ENCODE measurements at places on chromosomes 5 and 9.

- no peak for DNase-seq
Observed at GRCh38 chr9:92147030-92147851, 32.0 kb upstream of the SPTLC1 start.

DNA sequence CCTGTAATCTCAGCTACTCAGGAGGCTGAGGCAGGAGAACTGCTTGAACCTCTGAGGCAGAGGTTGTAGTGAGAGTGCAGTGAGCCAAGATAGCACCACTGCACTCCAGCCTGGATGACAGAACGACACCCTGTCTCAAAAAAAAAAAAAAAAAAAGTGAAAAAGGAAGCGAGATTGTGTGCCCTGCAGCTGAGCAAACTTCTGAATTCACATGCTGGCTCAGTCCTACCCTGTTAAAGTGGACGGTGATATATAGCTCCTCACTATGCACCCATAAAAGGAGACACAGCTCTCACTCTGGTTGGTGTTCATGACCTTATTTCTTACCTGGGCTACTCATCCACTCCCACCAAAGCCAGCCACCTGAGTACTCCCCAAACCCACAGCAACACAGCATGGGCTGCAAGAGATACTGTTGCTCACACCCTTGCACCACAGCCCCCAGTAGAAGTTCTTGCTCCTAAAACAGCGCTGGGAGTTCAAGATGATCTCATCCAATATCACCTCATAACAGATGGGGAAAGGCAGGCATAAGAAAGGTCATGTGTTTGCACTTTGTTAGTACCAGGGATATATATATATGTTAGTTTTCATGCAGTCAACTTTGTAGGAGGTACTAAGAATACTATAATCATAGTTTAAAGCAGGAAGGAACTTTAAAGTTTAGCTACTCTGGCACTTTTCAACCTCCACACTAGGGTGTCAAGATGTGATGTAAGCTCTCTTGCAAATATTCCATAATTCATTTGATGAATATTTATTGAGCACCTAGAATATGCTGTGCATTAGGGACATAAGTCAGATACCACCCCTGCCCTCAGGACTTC is 4.0 kb downstream of the TTLL11 start:
- no peak for DNase-seq

DNA sequence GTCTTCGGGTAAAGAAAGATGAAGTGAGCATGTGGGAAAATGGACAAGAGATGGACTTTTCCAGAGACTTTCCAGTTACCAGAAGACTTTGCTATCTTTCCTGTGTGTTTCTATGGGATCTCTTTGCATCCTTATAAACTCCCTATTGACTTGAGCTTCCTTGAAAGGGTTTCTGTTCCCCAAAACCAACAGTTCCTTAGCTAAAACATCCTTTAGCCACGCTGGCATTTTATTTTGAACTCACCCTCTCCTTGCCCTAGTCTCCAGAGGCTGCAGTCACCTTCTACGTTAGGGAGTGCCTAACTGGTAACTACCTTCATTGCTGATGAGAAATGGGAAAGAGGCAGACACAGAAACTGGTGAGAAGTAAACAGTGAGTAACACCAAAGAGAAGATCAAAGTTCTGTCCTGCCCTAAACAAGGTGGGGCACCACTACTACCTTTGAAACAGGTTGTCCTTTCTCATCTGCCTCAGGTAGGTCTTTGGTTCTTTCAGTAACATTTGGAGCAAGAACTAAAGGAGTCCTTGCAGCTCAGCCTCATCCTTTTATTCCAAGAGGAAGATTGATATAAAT is 402.9 kb downstream of the ENC1 start:
- no peak for DNase-seq

DNA sequence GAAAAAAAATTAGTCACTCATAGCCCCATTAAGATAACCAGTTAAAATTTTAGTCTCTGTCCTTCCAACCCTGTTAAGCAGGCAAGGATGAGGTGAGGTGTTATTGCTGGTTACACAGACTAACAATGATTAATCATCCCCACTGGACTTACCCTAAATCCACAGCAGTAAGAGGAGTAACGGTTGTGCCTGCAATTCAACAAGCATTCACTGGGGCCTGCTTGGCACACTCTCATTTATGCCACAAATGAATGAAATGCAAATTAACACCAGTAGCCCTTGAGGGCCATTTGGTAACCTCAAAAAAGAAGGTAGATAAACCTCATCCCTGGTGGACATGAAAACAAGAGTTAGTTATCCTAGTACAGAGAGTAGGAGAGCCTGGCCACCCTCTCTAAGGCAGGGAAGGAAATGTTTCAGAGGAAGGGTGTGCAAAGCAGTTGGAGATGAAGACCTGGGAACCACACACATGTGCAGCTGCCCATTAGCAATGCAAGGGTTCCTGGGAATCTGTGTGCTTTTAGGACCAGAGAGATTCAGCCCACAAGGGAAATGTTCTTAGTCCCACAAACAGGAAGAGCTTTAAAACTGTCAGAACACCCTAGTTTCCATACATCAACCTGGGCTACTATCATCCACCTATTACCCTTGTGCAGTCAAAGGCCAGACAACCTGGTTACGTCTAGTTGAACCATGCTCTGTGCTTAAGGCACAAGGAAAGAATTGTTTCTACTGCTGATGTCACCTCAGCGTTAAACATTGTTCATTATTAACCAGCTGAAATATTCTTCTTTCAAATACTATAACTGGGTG is 7.7 kb downstream of the LHFPL2 start:
- DNase-seq: no peak

GRCh38 chr5:111783537-111783936 is 26.5 kb upstream of the NREP start:
- no peak for DNase-seq

- no peak for DNase-seq
Observed at GRCh38 chr9:79745752-79746336, 174.1 kb downstream of the TLE4 start.

- DNase-seq: no peak
Observed at GRCh38 chr5:1103505-1104326, 8.1 kb downstream of the SLC12A7 start.

GRCh38 chr5:57834829-57835608 is 352.4 kb upstream of the ACTBL2 start:
- DNase-seq: peak; percentile 52

DNA sequence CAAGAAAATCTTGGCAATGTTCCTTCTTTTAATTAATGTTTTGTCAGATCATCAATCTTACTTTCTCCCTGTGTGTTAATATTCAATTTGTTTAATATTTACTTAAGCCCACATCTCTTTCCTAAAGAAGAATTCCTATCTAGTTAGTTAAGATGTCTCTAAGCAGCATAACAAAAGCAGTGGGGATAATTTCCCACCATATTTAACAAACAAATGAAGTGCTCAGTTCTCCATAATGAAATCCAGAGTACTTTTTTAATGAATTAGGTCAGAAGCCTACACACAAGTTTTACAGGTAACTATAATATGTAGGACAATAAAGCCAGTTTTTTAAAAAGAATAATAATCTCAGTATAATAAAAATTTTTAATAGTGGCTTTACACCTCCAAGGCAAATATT is 1918.8 kb downstream of the EFNA5 start:
- DNase-seq: no peak

- no peak for DNase-seq
Observed at GRCh38 chr5:39381376-39381775, 17.1 kb upstream of the C9 start.

DNA sequence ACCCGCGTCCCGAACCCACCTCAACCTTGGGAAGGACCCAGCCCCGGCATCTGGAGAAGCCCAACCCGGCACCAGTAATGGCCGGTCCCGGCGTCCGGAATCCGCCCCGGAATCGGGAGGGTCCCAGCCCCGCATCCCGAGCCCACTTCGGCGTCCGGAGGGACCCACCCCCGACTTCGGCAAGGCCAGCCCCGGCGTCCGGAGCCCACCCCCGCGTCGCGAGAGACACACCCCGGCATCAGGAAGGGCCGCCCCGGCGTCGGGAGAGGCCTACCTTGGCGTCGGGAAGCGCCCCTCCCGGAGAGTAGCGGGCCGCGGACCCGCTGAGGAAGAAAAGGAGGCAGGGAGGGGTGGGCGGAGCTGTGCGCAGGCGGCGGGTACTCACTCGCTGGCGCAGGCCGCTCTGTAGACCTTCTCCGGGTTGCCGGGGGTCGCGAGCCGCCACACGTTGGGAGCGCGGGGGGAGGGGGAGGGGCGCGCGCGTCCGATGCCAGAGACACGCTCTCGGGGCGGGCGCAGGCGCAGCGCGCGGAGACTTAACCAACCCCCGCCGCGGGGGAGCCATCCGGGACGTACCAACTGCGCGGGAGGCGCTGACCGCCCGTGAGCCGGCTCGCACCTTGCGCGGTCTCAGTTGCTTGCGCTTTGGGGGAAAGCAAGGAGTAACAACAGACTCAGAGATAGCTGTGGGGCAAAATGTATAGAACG is at the start of gene UIMC1:
Gene UIMC1 (minus strand): TSS at position 515 of the 708 bp plus-strand sequence. CDS start 24,164 bp downstream, outside the sequence.
- peak; percentile 80 for DNase-seq

- no peak for DNase-seq
Observed at GRCh38 chr9:125989090-125989501, 241.9 kb downstream of the PBX3 start.

GRCh38 chr9:133509179-133510083 is 15.3 kb downstream of the MYMK start:
- DNase-seq: no peak

DNA sequence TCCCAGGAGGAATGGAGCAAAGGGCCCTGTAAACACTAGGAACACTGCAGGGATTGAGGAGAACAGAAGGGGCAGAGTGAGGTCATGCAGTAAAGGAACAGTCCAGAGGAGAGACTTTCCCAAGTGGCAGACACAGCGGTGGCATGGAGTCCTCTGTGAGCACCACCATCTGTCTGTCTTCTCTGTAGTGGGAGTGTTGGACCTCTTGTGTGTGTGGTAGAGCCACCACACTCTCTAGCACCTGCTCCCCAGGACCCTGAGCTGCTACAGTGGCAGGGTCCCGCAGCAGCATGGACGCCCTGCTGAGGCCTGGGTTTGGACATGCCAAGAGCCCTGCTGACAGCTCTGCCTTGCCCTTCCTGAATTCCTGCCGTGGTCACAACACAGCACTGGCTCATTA is 75.7 kb upstream of the LARP1 start:
- DNase-seq: no peak

- DNase-seq: no peak
Observed at GRCh38 chr5:138610415-138610917, 35.3 kb upstream of the HSPA9 start.

DNA sequence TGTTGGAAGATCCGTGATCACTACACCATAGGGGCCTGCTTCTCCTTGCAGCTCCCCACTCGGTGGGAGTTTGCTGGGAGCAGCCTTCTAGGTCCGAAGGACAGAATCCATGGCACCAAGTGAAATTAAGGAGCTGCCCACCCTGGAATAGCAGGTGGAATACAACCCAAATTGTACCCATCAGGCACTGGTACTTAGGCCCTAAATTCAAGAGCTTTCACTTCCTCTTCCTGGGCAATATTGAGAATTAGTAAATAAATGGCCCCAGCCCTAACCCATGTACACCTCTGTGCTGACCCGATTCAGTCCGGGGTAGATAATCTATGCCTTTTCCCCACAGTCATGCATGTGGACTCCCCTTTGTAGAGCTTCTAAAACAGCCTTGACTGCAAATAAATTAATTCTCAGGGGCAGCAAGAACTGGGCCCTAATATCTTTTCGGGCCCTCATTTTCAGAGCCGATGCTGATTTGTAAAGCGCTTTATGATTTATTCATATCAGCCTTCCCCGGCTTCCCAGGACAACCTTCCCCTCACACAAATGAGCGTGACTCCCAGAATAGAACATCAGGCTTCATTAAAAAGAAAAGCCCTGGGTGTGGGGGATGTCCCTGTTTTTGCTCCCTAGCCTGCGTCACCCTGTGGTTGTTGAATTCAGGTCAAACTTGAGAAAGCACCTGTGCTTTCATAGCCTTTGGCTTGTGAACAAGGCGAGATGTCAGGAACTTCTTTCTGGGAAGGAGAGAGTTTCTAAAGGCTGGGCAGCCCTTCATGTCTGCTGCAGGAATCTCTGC is 126.1 kb upstream of the TBC1D2 start:
- no peak for DNase-seq

GRCh38 chr9:18347386-18348082 is 126.4 kb upstream of the ADAMTSL1 start:
- DNase-seq: no peak

DNA sequence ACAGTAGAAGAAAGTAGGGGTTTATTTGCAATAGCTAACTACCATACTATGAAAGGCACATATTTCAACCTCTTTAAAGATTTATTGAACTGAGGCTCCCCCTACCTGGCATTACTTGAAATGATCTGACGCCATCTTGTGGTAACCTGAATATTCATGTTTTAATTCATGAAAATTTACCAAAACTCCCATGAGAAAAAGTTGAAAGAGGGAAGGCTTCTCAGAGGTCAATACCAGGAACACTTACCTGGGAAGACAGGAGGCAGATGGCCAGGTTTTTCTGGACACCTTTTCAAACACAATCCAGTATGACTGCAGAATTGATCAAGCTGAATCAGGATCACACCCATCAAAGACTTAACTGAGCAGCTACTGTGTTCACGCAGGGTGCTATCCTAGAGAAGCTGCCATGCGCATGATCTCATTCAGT is 9.4 kb downstream of the PRELID2 start:
- DNase-seq: peak; percentile 64

- DNase-seq: no peak
Observed at GRCh38 chr5:169637085-169637548, at the start of gene DOCK2. TSS of gene DOCK2 (plus strand) at chr5:169637275. CDS start at chr5:169637327, 52 bp downstream.

GRCh38 chr5:22605473-22605872 is 247.7 kb downstream of the CDH12 start:
- no peak for DNase-seq

DNA sequence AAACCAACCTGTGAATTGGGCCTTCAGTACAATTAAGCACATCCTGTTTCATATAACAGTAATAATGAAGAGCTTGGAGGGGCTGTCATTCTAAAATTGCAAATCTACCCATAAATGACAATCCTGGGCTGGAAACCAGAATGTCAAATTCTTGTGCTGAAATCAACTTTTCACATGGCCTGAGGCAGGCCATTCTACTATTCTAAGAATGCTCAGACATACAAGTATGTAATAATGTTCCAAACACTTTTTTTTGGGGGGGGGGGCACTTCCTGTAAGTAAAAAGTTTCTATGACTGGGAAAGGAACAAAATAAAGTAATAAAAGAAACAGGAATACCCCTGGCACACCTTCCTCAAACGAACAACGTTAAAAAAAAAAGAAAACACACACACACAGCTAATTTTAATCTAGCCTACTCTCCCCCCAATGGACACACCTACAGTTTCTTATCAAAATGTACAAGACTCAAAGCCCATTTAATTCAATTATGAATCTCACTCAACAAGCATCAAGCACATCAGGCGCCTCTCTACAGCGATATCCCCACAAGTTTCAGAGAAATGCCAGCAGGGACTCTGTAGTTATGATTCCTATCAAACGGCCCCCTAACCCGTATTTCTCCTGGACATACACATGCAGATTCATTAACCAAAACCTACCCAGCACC is 1.4 kb downstream of the ETF1 start:
- no peak for DNase-seq

- DNase-seq: no peak
Observed at GRCh38 chr5:40491644-40492043, 188.1 kb upstream of the PTGER4 start.
